8988T (cell line): ENCODE measurements at places on chromosomes 16 and 17.

DNA sequence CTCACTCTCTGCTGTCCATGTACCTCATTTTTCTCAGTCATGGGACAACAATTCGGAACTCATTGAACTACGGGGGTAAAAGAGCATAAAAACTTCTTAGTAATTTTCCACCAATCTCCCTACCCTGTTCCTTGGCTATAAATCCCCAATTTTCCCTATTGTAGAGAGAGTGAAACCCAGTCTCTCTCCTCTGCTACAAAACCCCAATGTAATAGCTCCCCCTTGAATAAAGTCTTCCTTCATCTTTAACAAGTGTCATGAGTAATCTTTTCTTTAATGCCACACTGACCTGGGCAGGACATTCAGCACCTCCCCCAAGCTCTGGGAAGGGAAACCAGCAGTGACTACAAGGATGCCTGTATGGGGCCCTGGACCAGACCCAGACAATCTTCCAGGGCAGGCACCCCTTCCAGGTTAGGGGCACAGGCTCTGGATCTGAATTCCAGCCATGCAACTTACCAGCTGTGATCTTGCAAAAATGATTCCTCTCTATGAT lies 10.2 kb upstream of the EIF1 start:
- DNase-seq = no peak

- no peak for DNase-seq
These were observed 201.1 kb upstream of the MAF start for GRCh38 chr16:79801646-79802045.

DNA sequence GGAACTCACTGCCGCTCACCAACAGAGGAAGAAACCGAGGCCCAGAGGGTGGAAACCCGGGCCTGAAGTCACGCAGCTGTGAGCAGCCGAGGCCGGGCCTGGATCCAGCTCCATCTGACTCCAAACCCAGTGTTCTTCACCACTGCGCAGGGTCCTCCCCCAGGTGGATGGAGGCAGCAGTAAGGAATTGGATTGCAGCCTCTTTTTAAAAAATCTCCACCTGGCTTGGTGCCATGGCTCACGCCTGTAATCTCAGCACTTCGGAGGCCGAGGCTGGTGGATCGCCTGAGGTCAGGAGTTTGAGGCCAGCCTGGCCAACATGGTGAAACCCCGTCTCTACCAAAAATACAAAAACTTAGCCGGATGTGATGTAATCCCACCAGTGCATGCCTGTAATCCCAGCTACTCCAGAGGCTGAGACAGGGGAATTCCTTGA lies 177.2 kb downstream of the FOXL1 start:
- no peak for DNase-seq

GRCh38 chr16:75506574-75506973 lies 11.3 kb upstream of the CHST6 start:
- no peak for DNase-seq

GRCh38 chr17:75623386-75623785 lies 9.8 kb upstream of the SMIM5 start:
- no peak for DNase-seq

DNA sequence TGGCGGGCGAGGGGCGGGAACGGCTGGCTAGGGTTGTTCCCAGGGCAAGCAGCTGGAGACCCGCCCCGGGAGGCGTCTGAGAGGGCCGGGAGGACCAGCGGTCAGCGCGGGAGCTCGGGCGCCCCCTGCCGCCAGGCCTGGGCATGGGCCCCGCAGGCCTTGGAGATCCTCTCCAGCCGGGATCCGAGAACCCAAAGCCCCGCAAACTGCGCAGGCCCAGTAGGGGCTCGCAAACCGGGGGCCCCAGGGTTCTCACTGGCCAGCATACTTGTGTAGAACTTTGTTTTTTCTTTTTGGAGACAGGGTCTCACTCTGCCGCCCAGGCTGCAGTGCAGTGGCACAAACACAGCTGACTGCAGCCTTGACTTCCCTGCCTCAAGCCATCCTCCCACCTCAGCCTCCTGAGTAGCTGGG lies 20.8 kb upstream of the ZNF423 start:
- peak; percentile 98 for DNase-seq

DNA sequence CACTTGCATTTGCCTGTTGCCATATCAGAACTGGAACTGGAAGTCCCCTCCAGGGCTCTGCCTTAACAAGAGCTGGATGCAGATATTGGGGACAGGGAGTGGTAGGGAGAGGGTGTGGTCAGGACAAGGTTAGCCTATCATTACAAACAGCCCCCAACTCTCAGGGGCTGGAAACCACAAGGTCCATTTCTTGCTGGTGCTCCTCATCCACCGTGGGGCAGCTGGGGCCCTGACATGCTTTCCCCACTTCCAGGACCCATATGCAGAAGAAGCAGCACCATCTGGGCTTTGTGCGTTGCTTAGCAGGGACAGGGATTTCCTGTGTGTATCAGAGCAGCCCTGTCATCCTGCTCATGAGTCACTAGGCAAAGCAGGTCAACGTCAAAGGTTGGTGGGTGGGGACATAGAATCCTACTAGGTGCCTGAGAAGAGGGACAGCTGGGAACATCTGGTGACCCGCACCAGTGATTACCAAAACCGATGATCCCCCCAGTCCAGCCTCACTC lies 26.9 kb downstream of the RGS9 start:
- DNase-seq = no peak

DNA sequence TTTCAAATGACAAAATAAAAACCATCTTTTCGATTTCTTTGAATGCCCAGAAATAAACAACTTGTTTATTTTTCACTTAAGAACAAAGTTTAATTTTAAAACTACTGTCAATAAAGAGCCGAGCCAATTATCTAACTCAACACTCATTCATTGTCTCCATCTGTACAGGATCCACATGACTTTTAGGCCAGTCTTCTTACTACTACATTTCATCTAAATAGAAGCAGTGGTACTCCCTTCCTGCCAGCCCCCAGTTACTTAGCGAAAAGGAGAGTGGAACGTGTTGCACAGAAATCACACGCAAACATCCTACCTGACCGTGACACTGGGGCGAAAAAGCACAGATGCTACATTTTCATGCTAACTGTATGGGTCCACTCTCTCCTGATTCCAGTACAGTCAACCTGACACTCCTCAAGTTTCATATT lies 1.2 kb downstream of the GNA13 start:
- no peak for DNase-seq

DNA sequence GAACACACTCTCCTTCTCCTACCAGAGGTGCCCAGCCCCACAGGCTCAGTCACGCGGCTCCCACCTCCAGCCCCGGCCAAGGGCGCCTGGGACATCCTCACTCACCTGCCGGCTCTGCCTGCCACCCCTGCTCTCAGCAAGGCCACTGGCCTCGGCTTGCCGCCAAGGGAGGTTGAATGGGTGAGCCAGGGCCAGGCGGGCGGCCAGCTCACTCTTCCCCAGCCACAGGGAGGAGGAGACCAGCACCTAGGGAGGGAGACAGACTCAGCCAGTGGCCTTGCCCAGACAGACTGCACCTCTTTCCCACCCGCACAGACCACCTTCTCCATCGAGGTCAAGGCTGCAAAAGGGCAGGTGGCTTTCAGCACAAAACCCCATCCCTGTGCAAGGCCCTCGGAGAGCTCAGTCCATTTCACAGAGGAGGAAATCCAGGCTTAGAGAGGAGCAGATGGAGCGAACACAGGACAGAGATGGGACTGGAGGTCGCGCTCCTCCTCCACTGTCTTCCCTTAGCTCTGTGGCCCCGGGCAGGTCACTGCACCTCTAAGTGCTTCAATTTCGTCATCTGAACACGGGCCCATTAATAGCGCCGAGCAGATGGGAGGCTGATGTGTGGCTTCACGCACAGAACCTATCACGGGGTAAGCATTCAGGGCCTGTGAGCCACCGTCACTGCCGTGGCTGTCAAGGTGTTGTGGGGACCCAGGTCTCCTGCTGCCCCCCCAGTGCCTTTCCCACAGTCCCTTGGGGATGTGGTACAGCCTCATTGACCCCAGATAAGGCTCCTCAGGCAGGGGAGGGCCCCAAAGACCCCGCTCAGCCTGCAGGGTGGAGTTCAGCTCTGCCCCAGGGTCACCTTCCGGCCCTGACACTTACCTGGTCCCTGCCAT lies 56.1 kb downstream of the RMI2 start:
- DNase-seq = no peak

DNA sequence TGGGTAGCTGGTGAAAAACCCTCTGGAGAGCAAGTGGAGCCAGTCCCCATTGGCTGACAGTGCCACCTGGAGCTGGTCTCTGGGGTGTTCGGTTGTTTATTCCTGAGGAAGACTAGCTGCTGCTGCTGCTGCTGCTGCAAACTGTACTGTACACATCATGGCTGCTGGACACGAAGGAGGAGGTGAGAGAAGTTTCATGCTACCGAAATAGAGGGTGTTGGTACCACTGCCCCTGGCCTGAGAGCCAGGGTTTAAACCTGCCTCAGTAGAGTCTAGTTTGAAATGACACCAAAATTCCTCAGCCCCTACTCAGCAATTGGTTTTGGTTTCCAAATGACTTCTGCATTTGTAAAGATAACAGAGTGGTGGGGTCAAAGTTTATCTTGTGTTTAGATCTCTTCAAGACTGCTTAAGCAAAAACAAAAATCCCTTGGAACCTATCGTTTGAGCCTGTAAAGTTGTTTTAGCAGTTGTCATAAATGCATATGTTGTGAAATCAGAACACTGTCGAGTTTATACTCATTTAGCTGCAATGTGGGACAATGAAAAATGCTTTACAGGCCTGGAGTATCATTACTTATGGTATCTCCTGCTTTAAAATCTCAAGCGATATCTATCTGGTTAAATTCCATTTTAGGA lies 40.8 kb downstream of the CYB5B start:
- no peak for DNase-seq

DNA sequence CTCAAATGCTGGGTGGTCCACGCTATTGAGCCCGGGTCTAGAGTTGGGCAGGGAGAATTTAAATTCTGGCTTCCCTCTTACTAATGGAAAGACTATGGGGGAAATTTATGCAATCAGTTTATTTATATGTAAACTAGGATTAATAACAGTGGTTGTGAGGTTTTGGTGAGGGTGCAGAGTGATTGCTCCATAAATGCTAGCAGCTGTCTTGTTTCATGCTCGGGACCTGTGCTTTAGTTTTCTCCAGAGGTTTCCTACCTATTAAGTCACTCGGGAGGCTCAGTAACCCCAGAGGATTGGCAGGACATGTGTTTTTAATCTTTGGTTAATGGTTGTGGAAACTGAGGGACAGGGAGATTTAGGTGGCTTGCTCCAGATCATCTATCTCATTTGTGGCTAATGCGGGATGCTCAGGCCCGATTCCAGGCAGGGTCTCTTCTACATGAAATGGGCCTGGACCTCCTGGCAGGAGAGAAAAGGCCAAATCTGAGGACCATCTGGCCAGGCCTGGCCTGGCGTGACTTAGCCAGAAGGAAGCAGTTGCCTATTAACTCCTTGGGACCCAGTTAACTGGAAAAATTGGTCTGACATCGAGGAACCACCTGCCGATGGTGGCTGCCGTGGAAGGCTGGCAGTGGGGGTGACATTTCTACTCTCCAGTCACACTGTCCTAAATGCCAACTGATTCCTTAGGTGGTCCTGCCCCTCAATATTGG lies 2.1 kb downstream of the PRCD start:
- DNase-seq = no peak

DNA sequence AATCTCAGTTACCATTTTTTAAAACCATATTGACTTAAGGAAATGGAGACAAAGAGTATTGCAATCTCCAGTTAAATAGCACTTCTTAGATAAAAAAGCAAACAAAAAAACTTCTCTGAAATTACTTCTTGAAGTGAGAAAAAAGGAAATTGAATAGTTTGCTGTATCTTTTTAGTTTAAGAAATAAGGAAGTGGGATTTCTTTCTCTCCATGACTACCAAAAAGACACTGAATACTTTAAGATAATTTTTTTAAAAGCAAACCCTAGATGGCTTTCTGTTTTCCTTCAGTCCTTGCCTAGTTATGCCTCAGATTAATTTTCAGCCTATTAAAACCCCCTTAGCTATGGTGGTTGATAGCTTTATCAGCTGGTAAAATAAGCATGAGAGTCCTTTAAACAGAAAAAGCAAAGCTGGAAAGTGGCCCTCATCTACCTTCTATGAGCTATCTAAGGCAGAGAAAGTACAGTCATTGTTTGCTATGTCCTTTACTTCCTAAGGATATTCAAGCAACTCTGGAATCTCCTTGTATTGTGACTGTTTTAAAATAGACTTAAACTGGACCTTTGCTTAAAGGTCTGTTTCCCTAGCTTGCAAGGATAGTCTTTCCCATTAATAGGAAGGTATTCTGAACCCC lies 28.6 kb downstream of the TPPP3 start:
- no peak for DNase-seq

GRCh38 chr17:72702136-72702735 lies 390.3 kb downstream of the SLC39A11 start:
- DNase-seq = no peak

- no peak for DNase-seq
These were observed 90.9 kb upstream of the BCAR1 start for GRCh38 chr16:75342308-75342811.

GRCh38 chr17:81667754-81668153 lies 1.2 kb downstream of the CCDC137 start:
- no peak for DNase-seq

DNA sequence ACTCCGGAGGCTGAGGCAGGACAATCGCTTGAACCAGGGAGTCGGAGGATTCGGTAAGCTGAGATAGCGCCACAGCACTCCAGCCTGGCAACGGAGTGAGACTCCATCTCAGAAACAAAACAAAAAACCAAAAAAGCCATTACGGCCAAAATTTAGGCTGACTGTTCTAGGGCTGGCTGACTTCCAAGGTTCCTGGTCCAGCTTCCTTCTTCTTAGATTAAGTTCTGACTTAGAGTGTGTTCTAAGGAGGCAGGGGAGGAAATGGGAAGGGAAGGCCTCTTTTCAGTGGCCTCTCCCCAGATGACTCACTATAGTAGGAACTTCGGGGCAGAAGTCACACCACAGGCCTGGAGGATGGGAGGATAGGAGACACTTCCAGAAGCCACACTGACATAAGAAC lies 27.7 kb upstream of the CLEC18B start:
- DNase-seq = peak; percentile 59

DNA sequence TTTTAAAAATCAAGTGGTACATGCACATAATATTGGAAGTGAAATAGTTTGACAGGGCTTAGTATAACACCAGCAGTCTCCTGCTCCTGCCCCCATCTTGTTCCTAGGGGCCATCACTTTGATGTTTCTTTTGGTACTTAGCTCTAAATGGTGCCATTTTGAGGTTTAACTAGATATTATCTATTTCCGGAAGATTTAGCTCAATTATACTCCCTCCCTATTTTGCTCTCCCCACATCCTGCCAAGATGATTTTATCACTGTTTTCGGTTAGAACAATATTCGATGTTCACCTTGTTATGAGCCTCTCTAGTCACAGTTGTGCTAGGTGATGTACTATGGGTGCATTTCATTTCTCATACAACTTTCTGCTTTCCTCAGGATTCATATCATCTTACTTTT lies 20.0 kb upstream of the SLC35G3 start:
- no peak for DNase-seq

DNA sequence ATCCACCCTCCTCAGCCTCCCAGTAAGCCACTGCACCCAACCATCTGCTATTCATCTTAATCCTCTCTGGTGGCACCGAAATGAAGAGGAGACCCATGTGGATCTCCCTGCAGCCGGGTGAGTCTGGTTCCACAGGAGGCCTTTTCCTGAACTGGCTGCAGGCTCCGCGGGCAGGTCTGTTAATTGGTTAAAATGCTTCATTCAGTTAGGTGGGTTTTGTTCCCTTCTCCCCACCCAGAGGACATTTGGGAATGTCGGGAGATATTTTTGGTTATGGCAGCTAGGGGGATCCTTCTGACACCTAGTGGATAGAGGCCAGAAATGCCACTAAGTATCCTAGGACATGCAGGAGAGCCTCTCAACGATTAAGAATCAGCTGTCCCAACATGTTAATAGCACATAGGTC lies 16.7 kb downstream of the C16orf54 start:
- peak; percentile 40 for DNase-seq
